GM12892 (cell line): ENCODE measurements at places on chromosomes 7 and 10.

- no peak for DNase-seq
These were observed 72.3 kb upstream of the FAM13C start for GRCh38 chr10:59434463-59435321.

- no peak for DNase-seq
These were observed 30.4 kb upstream of the ADD3 start for GRCh38 chr10:109977382-109977806.

GRCh38 chr10:69069090-69070042 lies 18.5 kb upstream of the SRGN start:
- no peak for DNase-seq

- DNase-seq: no peak
These were observed 15.0 kb upstream of the COL28A1 start for GRCh38 chr7:7550663-7551062.

DNA sequence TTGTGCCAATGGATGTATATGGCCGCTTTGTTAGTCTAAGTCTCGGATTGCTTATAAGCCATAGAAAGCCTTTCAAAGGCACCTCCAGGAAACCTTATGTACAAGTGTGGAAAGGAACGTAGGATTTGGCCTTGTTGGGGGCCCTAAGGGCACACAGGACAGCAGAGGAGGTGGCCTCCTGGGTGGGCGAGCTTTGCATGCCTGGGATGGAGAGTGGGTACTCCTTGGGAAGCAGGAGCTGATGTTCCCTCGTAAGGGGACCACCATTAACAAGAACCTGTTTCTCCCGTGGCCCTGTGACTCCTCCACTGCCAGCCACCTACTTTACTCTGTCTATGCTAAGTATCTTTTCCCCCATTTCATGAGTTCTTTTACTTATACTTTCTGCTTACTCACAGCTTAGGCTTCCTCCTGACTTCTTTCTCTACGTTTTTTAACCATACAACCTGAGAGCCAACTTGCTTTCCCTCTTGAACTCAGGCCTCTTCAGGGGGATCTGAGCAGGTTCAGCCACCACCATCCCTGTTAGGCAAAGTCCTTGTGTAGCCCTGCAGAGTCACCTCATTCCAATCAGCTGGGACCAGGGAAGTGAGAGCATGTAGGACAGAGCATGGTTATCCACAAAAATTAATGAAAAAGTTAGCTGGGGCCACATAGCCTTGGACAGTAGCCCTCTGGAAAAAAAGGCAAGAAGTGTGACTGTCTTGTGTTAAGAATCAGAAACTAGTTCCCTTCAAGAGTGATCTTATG lies 118.9 kb downstream of the NEBL start:
- DNase-seq: no peak

GRCh38 chr7:158957510-158957906 lies 101.2 kb downstream of the DYNC2I1 start:
- no peak for DNase-seq

- no peak for DNase-seq
These were observed 310.9 kb downstream of the CTNNA3 start for GRCh38 chr10:67385089-67385488.

DNA sequence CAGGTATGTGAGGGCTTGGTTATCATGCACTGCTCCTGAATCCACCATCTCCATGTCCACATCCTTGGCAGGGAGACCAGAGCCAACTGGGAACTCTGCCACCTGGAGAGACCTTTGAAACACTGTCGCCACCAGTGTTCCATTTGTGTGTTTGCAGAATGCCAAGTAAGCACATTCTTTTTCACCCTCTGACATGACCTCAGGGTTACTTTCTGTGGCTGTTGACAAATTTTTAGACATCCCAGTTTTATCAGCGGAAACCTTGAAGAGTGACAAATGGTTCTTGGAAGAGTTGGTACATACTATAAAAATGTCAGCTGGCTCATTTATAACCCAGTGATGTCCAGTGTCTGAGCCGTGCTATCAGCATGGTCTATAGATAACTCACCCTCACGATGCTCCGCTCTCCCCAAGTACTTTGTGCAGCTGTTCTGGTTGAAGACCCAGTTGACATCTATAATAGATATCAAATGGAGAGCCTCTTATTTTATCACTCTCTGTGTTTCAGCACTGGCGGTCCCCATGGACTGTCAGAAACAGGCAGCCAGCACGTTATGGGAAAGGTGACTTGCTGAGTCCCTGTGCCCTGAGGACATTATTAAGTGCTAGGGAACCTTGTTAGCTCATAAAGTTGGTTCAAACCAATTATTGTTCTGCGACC lies 563.1 kb upstream of the GALNT17 start:
- no peak for DNase-seq
